ENCODE measurements at places on chromosomes 12 and 14. TPM values are rescaled to one million over a fixed set of nuclear protein-coding genes. Genes with fewer than 3 reads are reported as not detected.

DNA sequence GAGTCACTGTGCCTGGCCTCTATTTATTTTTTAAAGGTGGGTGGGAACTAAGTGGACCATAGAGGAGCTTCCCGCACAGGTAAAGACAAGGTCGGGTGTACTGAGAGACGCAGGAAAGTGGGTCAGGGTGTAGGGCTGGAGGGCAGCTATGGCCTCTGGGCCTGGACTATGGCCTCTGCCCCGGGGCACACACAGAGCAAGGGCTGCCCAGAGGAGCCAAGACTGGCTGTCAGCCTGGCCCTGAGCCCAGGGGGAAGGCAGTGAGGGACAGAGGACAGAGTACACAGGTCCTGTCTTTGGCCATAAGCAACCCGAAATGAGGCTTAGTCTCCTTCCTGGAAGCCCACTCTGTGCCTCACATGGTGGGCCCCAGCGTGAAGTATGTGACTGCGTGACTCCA lies 102.1 kb upstream of the PRB2 start:
- H3K36me3 ChIP-seq: peaks cover 5% of the 10 kb centered on the region
- peaks cover 9% of the 10 kb centered on the region for H3K27me3 ChIP-seq
- DNase-seq: no peak
- no peak overlapping the region for H3K27ac ChIP-seq
- H3K4me1 ChIP-seq: peaks cover 8% of the 10 kb centered on the region
- H3K4me3 ChIP-seq: no peak overlapping the region

The GZMH gene
- total RNA-seq: not detected

DNA sequence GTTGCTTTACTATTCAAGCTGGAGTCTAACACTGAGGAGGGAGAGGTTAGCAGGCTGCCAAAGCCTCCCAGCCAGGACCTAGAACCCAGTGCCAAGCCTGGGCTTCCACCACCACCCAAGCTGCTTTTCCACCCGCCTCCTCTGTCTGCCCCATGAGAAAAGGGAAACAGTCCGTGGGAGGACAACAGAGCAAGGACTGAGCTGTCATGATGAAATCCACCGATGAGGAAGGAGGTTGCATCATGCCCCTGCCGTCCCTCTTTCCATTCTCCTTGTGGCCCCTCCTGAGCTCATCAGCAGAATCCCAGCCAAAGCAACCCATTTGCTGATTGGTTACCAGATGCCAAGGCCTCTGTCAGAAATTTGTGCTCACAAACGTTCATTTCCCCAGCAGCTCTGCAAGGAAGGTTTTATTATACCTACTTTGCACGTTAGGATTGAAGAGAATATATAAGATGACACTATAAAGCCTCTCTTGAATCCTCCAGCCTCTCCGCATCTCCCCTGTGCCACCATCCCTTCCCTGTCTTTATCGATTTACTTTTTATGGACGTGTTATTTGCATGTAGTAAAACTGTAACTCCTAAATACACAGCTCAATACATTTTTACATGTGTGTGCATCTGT lies 6.3 kb upstream of the SERPINA1 start:
- no peak for DNase-seq
- H3K27ac ChIP-seq: no peak overlapping the region
- no peaks in the 10 kb centered on the region for H3K36me3 ChIP-seq
- H3K4me1 ChIP-seq: peaks cover 3% of the 10 kb centered on the region
- peaks cover 6% of the 10 kb centered on the region for H3K27me3 ChIP-seq

DNA sequence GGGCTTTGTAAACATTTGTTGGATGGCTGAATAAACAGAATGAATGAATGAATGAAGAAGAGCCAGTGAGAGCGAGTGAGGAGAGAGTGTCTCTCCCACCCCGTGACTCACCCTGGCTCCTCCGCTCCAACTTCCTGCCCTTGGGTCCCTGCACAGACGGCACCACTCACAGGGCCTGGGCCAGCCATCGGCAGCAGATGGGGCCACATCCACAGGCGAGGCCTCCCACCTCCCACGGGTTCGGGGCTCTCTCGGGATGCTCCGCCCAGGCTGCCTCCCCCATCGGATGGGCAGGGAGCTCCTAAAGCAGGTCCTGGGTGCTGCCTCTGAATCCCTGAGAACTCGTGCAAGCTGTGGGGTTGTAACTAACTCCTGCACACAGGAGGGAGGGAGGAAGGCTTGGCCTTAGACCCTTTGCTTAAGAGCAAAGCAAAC lies 41.3 kb downstream of the CCNK start:
- peaks cover 3% of the 10 kb centered on the region for H3K36me3 ChIP-seq
- peaks cover 6% of the 10 kb centered on the region for H3K4me1 ChIP-seq
- peaks cover 12% of the 10 kb centered on the region for H3K27me3 ChIP-seq
- no peak overlapping the region for H3K27ac ChIP-seq

The CD4 gene
- total RNA-seq: 4.7 TPM
